Fibroblast of skin of abdomen (primary cell): ENCODE measurements at places on chromosomes 4 and X.

DNA sequence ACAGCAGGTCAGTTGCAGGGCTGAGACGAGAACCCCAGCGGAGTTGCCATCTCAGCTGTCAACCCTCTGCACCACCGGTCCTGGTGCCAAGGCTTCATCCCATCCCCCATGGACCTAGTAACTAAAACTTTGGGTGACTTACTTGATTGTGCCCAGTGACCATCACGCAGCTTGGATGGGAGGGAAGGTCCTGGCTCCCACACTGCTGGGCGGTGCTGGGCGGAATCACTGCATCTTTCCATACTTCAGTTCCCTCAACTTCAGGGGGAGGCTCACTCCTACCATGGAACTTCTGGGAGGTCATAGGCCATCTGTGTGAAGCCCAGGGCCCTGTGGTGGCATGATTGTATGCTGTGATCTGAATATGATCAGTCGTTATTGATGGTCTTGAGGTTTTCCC lies 26.2 kb upstream of the JAKMIP1 start:
- DNase-seq, result no peak

- DNase-seq, result peak; percentile 83
Observed at GRCh38 chr4:10917566-10917965, 233.0 kb upstream of the CLNK start.

DNA sequence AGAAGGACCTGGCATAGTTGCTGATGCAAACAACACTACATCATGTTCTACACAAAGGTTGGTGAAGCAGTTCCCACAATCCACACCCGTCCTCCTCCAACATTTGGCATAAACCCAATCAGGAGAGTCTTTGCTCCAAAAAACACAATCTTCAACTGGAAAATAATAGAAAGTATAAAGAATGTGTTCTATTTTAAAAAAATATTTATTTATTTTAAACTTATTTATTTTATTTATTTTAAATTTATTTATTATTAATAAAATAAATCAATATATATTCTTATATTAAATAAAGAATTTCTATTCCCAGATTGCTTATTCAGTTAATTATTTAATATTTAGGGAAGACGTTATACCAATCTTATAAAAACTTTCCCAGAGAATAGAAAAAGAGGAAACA lies 1753.7 kb upstream of the AGA start:
- DNase-seq, result no peak

- DNase-seq, result no peak
Observed at GRCh38 chr4:26074712-26075430, 160.9 kb downstream of the SMIM20 start.

- no peak for DNase-seq
Observed at GRCh38 chr4:80141543-80141942, 55.8 kb upstream of the PRDM8 start.

GRCh38 chrX:109856974-109857373 lies 123.9 kb upstream of the ACSL4 start:
- DNase-seq, result peak; percentile 18

GRCh38 chrX:121000589-121000988 lies 15.0 kb upstream of the CT47A1 start:
- DNase-seq, result peak; percentile 9

GRCh38 chrX:24298191-24298590 lies 15.7 kb downstream of the SUPT20HL2 start:
- DNase-seq, result no peak

GRCh38 chrX:133783274-133783673 lies 202.1 kb downstream of the GPC3 start:
- DNase-seq, result no peak

DNA sequence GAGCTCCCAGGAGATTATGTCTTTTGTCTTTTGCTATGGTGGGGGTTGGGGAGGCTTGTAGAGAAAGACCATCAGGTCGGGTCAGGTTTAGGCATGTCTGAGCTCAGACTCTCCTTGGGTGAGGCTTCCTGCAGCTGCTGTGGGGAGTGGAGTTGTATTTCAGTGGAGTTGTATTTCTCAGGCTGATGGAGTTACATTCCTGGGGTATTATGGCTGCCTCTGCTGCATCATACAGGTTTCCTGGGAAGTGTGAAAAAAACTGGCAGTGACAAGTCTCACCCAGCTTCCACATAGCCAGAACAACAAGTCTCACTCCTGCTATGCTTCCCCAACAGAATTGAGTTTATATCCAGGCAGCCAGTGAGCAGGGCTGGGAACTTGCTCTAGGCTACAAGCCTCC lies 119.3 kb downstream of the VSIG4 start:
- no peak for DNase-seq

DNA sequence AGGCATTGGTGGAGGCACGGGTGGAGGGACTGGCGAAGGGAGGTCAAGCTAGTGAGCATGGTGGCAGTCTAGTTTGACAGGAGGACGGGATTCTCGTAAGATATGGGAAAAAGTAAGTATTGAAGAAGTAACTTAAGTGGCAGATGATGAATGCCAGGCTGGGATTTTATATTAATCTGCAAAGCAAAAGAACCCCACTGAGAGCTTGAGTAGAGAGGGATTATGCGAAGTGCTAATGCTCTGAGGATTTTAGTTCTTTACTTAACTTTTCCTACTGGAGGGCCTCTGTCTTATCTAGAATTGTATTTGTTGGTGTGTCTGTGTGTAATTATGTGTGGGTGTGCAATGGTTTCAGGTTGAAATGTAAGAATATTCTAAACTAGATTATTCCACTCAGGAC lies 327.9 kb downstream of the FAT4 start:
- DNase-seq, result no peak

DNA sequence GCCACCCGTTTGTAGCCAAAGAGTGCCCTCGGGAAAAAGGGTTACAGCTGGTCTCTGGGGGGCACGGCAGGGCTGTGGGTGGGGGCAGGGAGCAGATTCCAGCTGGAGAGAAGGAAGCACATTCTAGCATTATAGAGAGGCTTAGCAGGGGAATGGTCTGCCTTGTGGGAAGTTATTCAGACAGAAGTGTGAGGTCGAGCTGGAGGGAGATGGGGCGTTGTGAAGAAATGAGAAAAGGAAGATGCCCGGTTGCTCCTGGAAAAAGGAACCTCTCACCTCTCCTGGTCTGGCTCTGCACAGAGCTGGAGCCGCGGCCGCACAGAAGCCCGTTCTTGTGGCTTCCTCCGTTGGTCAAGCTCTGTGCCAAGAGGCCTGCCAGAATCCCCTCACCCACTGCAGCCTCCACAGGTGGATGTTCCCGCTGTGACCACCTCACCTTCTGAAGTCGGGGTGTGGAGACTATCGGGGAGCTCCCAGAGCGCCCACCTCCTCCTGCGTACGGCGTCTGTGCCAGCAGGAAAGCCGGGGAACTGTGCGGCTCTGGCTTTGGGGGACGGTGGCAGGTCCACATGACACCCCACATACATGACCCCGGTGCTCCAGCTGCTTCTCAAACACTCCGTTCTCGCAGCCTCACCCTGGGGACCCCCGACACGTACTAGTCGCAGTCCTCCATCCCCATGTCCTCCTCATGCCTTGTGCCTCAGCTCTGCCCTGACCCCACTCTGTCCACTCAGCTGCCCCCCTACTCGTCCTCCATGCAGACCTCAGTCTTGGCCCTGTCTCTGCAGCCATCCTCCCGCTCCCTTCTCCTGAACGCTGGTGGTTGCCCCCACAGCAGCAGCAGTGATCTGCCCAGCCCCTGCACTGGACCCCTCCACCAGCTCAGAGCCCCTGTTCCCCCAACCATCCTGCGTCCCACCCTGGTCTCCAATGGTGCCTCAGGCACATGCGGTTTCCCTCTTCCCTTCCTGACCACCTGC lies 52.2 kb upstream of the HGFAC start:
- DNase-seq, result no peak
